ENCODE measurements at places on chromosomes 16 and 17.

GRCh38 chr17:3735515-3735914, 11.8 kb downstream of the HASPIN start:
- DNase-seq, result no peak

DNA sequence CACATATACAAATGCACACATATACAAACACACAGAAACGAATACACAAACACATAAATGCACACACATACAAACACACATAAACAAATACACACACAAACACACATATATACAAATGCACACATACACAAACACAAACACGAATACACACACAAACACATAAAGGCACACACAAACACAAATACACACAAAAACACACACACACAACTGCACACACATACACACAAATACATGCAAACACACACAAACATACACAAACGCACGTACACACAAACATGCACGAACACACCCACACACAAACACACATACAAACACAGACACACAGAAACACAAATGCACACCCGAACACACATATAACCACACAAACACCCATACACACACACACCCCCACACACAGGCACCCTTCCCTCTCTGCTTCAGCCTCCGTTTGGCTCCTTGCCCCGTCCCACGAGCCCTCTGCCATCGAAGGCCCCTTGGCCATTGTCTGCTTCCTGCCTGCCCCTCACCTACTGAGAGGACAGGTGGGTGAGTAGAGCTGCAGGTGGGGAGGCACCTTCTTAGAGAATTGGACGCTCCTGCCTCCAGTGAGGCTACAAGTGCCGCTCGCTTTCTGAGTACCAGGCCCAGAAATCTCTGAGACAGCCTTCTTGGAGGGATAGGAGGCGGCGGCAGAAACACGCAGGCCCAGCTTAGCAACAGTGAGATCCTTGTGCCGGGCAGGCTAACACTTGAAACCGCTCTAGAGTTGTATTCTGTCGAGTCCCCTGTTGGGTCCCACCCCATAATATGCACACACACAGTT, 331.2 kb downstream of the FOXL1 start:
- DNase-seq, result no peak

GRCh38 chr16:73052576-73052975, 4.6 kb upstream of the ZFHX3 start:
- DNase-seq, result no peak

DNA sequence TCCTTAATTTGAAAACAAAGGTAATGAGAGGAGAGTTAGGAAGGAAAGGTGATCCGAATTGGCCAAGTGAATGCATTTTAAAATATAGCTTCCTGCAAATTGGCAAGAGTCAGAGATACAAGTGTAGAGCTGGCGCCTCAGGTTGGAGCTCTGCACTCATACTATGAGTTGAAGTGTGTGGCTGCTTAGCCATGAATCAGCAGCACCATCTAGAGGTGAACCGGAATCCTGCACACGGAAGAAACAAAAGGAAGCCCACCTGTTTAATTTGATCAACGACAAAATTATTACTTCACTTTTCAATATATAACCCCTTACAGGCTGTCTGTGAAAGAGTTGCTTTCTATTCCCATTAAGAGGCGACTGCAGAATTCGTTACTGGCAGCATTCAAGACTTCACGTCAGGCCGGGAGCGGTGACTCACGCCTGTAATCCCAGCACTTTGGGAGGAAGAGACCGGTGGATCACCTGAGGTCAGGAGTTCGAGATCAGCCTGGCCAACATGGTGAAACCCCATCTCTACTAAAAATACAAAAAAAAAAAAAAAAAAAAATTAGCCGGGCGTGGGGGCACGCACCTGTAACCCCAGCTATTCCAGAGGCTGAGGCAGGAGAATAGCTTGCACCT, 1253.7 kb upstream of the CDH8 start:
- DNase-seq, result no peak

- no peak for DNase-seq
Measured at GRCh38 chr17:80212109-80212508, 8.0 kb downstream of the SGSH start.

All from activated T-cell treated with anti-CD3 and anti-CD28 coated beads, Interleukin-2, amount 50 U/mL, for 48 hours (primary cell).